ENCODE measurements at places on chromosomes 2 and 18.

DNA sequence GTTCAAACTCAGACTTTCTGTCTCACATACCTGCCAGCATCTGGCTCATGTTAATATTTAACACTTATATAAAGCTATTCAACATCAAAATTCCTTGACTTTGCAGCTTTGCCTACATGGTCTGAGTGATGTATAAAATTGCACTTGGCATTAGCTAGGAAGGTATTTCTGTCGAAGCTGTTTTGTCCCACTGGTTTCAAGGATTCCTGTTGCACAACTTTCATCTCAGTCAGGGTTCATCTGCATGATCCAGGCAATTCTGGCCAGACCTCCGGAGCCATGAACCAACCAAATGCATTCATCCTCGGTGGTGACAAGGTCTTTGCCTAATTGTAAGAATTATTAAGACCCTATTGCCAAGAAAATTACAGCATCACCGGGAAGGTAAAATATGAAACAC is 185.4 kb downstream of the ZEB2 start:
- H3K4me1 ChIP-seq = peaks cover 2% of the 10 kb centered on the region
- no peak for DNase-seq
- no peaks in the 10 kb centered on the region for H3K36me3 ChIP-seq

DNA sequence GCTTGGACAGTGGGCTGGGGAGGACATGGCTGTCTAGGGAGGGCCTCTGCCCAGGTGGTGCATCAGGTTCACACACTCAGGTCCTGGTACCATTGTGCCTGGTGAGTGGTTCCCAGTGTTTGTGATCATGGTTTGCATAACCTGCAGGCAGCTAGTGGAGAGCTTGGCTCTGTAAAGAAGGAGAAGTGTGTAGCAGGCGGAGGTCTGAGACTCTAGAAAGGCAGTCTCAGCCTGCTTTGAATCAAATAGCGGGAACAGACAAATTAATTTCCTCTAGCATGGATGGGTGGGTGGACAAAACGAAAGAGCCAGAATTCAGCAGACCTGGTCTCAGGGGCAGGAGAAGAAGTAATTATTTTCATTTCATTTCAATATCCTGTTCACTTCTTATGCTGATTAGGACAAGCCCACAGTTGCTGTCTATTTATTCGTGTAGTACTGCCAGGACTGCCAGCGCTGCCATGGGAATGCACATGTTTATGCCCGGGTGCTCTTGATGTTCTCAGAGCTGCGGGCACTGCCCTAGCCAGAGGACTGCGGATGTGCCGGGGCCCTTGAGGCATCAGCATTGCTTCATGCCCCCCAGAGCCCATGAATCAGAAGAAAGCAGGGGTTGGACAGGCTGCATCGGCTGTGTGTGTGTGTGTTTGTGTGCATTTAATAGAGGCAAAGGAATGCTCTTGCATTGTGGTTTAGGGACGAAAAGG is 45.4 kb upstream of the DLX2 start:
- H3K4me3 ChIP-seq = no peak overlapping the region
- no peak overlapping the region for H3K27ac ChIP-seq
- peaks cover 29% of the 10 kb centered on the region for H3K27me3 ChIP-seq
- no peak for DNase-seq
- H3K4me1 ChIP-seq = no peaks in the 10 kb centered on the region

- DNase-seq = no peak
- no peaks in the 10 kb centered on the region for H3K4me1 ChIP-seq
- H3K27me3 ChIP-seq = no peaks in the 10 kb centered on the region
Measured at GRCh38 chr18:32961538-32961937, 188.7 kb upstream of the KLHL14 start.

DNA sequence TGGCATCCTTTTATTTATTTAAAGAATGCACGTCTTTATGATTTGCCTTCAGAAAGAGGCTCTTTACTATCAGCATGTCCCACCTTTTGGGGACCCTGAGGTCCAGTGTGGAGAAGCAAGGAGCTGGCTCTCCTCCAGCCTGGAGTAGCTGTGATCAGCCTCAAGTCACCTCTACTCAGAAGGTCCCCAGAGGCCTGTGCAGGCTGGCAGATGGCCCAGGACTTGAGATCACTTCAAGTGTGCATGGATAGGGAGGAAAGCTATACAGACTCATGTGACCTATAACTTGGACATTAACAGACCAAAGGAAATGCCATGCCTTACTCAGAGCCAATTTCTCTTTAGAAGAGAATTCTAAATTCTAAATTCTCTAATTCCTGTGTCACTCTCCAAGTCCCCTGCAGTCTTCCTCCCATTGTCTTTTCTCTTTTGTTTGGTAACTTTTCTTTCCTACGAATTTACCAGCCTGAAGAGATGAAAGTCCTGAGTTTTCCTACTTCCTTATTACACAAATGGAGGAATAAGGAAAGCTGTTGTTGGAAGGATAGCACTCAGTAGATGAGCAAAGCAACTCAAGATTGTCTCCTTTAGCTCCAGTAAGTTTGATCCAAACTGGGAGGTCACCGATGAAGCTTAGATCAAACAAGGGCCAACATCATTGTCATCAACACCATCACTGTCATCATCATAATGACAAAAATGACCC is 163.9 kb downstream of the GFPT1 start:
- DNase-seq = peak; percentile 81
- no peak overlapping the region for H3K4me3 ChIP-seq

DNA sequence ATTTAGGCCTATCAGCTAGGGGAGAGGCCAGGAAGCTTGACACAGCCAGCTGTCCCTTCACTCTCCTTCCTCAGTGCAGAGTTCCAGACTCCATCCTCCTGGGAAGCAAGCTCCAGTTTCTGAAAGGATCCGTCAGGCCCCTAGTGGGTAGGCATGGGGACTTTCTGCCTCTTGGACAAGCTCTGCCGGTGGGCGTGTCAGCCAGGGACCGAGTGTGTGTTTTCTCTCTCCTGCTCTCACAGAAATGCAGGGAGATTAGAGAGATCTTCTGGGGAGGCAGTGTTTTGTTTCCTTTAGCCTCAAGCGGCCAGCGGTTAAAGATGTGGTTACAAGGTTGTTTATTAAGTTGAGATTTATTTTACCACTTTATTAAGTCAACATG is 29.9 kb upstream of the OTOS start:
- no peaks in the 10 kb centered on the region for H3K27me3 ChIP-seq
- H3K4me1 ChIP-seq = no peaks in the 10 kb centered on the region
- H3K4me3 ChIP-seq = no peak overlapping the region
- H3K27ac ChIP-seq = no peak overlapping the region

GRCh38 chr2:37325625-37326071 is 1.0 kb upstream of the PRKD3 start:
- peaks cover 3% of the 10 kb centered on the region for H3K4me1 ChIP-seq
- no peak for DNase-seq
- H3K27ac ChIP-seq = no peak overlapping the region
- no peaks in the 10 kb centered on the region for H3K27me3 ChIP-seq
- no peak overlapping the region for H3K4me3 ChIP-seq
- no peaks in the 10 kb centered on the region for H3K36me3 ChIP-seq

- H3K4me1 ChIP-seq = peaks cover 2% of the 10 kb centered on the region
- H3K27me3 ChIP-seq = peaks cover 14% of the 10 kb centered on the region
- DNase-seq = no peak
Measured at GRCh38 chr2:127570282-127571250, 35.1 kb downstream of the MYO7B start.

DNA sequence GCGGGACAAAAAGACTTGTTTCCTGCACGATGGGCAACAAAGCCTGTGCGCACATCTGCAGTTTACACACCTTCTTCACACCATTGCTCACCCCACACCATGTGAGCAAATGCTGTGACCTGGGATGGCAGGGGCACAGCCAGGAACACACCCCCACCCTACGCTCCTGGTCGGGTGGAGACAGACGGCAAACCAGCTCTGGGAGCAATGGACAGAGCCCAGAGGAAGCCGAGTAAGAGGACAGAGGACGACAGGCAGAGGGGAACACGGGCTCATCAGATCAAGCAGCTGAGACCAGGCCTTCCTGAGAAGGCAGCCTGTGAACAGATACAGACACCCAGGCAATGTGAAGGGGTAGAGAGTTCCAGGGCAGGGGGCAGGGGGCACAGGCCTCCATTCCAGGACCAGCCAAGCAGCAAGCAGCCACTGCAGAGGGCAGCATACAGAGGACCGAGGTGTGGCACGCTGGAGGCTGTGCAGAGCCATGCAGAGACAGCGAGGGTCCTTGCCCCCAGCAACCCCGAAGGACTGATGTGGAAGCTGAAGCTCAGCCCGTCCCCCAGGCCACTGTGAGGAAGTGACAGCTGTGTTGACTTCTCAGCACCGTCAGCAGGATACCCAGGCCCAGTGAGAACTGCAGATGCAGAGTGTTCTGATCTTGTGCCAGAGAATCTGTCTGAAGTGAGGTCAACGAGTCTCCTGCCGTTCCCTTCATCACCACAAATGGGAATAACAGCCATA is 46.2 kb downstream of the PARD6G start:
- H3K4me3 ChIP-seq = no peak overlapping the region
- no peaks in the 10 kb centered on the region for H3K36me3 ChIP-seq
- no peak overlapping the region for H3K27ac ChIP-seq
- DNase-seq = no peak
- peaks cover 20% of the 10 kb centered on the region for H3K4me1 ChIP-seq

DNA sequence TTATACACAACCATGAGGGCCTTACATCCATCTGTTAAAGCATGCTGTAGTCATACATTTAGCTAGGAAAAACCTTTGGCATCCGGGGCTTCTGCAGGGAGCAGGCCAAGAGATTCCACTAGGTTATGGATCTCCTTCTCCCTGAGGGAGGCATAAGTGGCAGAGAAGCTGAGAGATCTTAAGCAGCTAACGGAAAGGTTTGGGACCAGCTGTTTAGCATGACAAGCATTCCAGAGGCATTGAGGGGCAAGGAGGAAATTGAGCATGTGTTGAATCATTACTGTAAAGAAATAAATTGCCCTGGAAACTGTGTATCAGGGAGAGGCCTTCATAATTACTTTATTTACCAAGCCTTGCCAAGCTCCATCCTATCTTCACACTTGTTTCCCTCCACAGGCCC is 643.1 kb downstream of the CNTNAP5 start:
- DNase-seq = peak; percentile 10
- no peak overlapping the region for H3K4me3 ChIP-seq
- H3K36me3 ChIP-seq = no peaks in the 10 kb centered on the region
- no peaks in the 10 kb centered on the region for H3K27me3 ChIP-seq
- peak overlapping the region; percentile 36 for H3K27ac ChIP-seq

DNA sequence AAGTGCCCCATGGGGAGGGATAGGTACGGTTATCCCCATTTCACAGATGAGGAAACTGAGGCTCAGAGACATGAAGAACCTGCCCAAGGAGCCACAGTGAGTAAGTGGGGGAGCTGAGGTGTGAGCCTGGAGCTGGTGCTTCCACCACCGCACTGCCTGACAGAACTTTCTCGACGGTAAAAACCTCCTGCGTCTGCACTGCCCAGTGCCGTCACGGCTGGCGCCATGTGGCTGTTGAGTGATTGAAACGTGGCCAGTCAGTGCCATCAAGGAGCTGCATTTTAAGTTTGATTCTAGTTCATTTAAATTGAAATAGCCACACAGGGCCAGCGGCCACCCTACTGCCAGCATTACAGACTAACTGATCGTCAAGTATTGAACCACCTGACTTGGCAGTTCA is 217.1 kb downstream of the AGAP1 start:
- peaks cover 24% of the 10 kb centered on the region for H3K36me3 ChIP-seq
- H3K4me3 ChIP-seq = no peak overlapping the region
- DNase-seq = no peak
- peaks cover 14% of the 10 kb centered on the region for H3K4me1 ChIP-seq
- H3K27me3 ChIP-seq = no peaks in the 10 kb centered on the region

DNA sequence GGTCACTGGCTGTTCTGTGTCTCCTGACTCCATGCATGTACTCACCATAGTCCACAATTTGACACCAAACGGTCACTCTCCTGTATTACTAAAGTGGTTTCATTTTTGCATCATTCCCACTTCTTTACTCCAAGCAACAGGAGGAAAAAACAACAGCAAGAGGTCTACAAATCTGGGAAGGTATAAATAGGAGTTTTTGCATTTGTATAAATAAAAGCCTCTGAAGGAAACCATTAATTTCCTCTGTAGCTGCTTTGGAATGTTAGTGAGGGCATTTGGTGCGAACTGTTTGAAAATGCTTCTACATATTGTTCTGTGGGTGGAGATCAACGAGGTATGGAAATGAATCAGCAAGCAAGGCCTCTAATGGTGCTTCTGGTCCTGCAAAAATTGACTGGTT is 148.5 kb upstream of the DLX2 start:
- H3K27ac ChIP-seq = peak overlapping the region; percentile 3
- H3K4me1 ChIP-seq = peaks cover 23% of the 10 kb centered on the region
- DNase-seq = peak; percentile 75
- H3K27me3 ChIP-seq = no peaks in the 10 kb centered on the region

- no peaks in the 10 kb centered on the region for H3K4me1 ChIP-seq
- no peak for DNase-seq
- H3K36me3 ChIP-seq = no peaks in the 10 kb centered on the region
- H3K27ac ChIP-seq = no peak overlapping the region
- no peak overlapping the region for H3K4me3 ChIP-seq
Measured at GRCh38 chr2:64470766-64471295, 16.9 kb downstream of the LGALSL start.

DNA sequence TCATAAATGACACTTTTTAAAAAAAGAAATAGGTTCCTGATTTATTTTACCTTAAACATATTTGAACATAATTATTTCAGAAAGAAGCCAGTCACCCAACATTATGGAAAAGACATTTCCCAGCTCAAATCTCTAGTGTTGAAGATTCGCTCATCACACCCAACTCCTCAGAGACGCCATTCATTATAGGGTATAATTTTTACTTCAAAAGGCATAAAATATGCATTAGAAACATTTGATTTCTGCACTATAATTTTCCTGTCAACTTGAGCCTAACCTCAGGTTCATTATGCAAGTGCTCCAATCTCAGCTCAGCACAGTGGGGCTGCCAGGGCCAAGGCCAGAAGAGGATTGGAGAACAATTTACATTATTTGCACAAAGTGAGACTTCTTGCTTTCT is 58.8 kb upstream of the TTN start:
- no peaks in the 10 kb centered on the region for H3K27me3 ChIP-seq
- no peak overlapping the region for H3K27ac ChIP-seq
- H3K36me3 ChIP-seq = no peaks in the 10 kb centered on the region
- H3K4me1 ChIP-seq = peaks cover 3% of the 10 kb centered on the region
- DNase-seq = no peak

DNA sequence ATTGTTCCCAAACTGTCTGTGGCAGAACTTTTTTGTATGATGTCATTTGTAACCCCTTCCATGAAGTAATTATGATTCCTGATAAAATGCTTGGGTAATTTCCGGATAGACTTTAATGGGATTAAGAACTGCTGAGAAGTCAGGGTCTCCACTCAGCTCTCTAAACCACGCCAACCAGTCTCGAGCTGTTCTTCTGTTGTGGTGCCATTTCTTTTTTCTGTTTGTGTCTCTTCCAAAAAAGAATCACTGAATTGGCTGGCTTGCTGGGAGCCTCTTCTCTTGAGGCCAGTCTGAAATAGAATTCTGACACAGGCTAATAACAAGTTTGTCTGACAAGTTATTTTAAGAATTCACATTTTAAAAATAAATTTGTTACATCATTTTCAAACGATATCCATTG is 198.9 kb downstream of the BCL2 start:
- DNase-seq = no peak
- no peak overlapping the region for H3K4me3 ChIP-seq
- no peak overlapping the region for H3K27ac ChIP-seq
- H3K36me3 ChIP-seq = no peaks in the 10 kb centered on the region
- no peaks in the 10 kb centered on the region for H3K4me1 ChIP-seq

Data from mesenchymal stem cell (in vitro differentiated cells and primary cell).